RPMI8226 (cell line): ENCODE measurements at places on chromosomes 3 and 15.

- DNase-seq = peak; percentile 68
These were observed 22.9 kb upstream of the TPM1 start for GRCh38 chr15:63019511-63020109.

DNA sequence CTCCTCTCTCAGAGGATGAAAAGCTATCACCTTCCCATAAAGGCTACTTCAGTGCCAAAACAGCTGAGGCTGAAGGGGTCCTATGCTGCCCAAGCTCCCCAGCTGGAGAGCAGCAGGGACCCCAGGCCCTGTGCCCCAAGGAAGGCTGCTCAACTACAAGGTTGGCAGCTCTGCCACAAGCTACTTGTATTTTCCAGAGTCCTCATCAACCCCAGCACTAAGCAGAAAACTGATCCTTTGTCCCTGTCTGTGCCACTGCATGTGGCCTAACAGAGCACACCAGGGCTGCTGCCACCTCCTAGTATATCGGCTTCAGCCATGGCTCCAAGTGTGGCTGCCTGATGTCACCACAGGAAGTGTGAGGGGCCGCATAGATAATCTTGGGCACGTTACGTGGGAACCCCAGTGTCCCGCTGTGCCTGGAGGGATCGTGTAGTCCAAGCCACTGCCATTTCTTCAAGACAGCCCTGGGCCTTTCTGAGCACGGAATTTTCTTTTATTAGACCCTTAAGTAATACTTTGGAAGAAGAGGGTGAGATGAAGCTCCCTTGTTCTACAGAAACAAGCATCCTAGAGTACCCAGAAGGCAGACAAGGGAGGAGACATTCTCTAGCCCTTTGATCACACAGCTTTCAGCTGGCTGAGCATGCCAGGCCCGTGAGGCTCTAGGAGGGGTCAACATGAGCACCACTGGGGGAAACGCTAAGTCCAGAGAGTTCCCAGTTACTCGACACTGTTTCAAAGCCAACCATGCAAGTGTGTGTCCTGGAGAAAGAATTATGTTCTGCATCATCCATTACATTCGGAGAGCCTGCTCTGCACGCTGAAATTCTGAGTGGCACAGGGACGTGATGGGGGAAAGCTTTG lies 60.7 kb downstream of the CAPN7 start:
- DNase-seq = no peak

DNA sequence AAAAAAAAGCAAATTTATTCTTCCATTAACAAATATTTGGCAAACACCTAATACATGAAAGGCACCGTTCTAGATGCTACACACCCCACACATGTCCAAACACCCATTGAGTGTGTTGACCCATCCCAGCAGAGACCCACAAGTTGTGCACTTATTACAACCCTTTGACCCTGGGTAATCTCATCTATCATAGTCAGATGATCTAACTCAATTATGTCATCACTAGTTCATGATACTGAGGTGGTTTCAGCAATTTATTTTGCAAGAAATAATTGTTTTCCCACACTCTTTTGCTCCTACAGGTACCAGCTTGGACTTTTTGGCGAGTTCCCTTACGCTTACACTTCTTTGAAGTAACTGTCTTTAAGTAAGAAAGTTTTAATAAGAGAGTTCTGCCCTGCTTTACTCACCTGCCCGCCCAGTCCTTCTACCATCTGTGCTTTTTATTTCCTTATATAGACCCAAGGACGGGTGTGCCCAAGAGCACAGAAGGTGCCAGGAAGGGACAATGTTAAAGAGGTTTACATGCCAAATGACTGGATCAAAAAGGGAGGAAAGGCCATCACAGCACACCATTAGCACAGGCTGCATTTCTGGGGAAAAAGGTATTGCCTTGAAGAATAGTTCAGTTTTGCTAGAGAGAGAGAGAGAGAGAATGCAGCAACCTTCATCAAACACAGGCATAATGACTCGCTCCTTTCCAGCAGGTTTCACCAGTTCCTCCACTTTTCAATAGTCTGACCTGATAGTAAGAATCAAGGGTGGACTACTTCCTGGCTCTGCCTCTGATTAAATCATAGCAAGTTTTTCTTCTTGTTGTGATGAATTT lies 54.5 kb upstream of the ATP11B start:
- no peak for DNase-seq

GRCh38 chr15:79322945-79323344 lies 12.0 kb downstream of the TMED3 start:
- DNase-seq = no peak

GRCh38 chr15:58332676-58333400 lies 99.0 kb upstream of the LIPC start:
- DNase-seq = no peak

DNA sequence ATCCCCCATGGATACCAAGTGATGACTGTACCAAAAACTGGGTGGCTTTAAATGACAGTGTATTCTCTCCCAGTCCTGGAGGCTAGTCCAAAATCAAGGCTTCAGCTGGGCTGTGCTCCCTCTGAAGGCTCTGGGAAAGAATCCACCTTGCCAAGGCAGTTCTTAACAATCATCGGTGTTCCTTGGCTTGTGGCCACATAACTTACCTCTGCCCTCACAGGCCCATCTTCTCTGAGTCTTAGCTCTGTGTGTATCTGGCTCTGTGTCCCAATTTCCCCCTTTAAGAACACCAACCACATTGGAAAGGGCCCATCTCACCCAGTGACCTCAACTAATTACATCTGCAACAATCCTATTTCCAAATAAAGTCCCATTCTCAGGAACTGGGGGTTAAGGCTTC lies 503.0 kb upstream of the PROK2 start:
- no peak for DNase-seq

GRCh38 chr15:79381593-79381992 lies 50.5 kb upstream of the MINAR1 start:
- DNase-seq = no peak

GRCh38 chr3:122101646-122102045 lies 46.5 kb downstream of the CD86 start:
- peak; percentile 76 for DNase-seq
